NCI-H1930 (cell line): ENCODE measurements at places on chromosomes 1 and 21.

- DNase-seq, result no peak
These were observed 41.3 kb upstream of the TNFSF4 start for GRCh38 chr1:173248247-173248940.

DNA sequence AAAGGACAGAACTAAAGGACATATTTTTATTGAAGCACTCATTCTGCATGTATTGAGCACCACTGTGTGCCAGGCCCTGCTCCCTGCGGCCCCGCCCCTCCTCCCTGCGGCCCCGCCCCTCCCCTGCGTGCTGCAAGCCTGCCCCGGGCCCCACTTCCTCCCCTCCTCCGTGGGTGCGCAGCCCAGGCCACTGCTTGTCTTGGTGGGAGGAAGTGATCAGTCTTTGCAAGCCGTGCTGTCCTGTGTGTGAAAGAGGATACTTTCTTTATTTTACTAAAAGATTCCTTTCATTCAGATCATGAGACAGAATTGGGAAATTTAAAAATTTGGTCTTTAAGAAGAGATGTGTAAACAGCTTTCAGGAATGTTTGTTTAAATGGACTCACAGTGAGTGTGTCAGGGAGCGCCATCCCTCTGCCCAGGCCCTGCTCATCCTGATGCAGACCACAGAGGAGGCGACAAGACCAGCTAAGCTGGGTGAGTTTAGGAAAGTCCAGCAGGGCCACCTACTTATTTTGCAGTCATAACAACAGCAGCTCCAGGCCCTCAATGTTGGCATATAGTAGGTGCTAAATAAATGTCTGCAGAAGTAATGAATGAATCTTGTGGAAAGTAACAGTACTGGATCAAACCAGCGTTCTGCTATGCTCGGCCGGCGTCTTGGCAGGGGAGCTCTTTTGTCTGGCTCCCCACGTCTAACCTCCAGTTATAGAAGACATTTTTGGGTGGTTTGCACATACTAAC lies 88.3 kb upstream of the SELENON start:
- DNase-seq, result no peak

DNA sequence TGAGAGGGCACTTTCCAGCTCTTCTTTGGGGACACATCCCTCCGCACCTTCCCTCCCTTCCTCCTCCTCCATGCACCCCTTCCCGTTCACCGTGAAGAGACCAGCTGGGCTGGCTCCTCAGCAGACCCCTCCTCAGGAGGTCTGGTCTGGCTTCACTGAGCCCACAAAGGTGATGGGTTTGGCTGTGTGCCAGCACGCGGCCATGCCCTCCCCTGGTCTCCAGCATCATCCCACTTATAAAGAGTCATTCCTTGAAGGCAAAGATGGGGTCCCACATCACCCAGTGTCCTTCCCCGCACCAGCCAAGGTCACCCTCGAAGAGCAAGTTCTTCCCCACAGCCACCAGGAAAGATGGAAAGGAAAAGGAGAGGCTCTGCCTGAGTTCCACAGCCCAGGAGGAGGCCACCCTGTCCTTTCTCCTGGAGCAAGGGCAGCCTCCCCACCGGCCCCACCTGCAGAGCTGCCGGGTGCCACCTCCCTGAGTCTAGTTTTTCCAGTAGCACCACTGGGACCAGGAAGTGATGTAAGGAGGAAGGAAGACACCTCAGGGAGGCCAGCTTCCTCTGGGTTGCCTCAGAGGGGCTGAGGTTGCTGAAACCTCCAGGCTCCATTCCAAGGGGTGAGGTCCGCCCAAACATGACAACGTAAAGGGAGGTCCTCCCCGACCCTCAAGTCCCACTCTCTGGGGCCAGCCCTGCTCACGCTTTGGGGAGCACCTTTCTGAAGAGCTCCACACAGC lies 32.7 kb downstream of the RIPK4 start:
- no peak for DNase-seq

DNA sequence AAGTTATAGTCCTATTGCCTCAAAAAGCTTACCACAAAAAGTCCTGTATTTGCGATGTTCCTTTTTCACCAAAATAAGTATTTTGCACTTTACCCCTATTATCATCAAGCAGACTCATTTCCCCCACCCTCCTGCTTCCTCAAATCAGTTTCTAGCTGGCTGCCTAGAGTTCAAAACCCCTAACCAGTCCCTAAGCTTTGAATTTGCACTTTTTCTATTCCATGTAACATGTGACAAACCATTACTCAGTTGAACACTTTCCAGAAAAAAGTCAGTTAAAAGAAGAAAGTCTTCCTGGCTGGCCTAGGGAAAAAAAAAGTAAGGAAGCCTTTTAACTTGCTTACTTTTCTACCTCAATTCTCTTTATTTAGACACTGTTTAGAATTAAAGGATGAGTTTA lies 8.2 kb downstream of the CEP170 start:
- no peak for DNase-seq

GRCh38 chr1:51752073-51752948 lies 126.2 kb downstream of the NRDC start:
- no peak for DNase-seq

DNA sequence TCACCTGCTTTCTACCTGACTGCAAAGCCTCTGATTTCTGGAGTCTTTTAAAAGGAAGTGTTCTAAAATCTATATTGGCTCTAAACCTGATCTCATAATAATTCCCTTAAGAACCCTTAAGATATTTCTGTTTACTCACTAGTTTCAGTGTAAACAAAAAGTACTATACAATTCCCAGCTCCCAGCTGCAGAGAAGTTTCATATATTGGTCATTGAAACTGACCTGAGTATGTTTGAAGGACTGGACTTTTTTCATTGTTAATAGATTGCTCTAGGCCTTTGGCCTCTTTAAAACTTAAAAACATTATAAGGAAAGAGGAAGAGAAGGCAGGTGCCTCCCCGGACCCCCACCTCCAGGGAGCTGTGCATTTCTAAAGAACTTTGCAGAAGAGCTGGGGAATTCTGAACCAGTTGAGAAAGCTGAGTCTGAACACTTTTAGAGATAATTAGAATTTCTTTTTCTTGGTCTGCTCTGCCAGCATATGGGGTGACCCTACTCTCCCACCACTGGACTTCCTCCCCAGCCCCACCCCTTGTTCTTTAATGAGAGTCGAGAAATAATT lies 23.7 kb downstream of the CLIC6 start:
- DNase-seq, result no peak

DNA sequence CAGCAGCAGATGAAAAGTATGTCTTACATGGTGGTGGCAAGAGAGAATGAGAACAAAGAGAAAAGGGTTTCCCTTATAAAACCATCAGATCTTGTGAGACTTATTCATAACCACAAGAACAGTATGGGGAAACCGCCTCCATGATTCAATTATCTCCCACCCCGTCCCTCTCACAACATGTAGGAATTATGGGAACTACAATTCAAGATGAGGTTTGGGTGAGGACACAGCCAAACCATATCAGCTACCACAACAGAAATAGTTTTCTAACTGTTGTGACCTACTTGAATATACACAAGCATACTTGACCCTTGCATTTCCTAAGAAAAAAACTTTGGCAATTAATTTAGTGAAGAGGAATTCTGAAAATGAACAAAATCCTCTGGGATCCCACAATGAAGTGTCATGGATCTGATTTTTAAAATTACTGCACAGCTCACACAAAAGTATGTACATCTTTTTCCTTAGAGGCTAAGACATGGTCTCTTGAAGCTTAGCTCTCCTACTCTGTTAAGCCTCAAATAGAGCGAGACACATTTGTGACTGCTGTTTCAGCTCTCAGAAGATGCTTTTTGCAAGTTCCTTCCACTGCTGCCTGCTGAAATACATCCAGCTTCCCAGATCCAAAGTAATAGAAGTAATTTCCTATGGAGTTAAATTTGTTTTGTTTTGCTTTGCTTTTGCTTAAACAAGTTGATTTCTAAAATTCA lies 265.8 kb downstream of the DPYD start:
- DNase-seq, result no peak
